AG08395 (cell line): ENCODE measurements at places on chromosomes 12 and 14.

DNA sequence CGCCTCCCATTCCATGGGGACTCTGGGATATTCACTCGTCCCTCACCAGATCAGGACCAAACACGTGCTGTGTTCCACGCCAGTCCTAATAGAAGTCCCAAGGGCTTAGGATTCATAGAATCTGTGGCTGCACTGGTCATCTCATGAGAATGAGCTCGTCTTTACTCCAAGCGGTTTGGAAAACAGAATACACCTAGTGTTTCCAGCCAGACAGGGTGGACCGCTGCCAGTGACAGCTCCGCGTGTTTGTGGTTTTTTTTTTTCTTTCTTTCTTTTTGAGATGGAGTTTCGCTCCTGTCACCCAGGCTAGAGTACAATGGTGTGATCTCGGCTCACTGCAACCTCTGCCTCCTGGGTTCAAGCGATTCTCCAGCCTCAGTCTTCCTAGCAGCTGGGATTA is 75.1 kb downstream of the GLT1D1 start:
- no peak for DNase-seq

- no peak for DNase-seq
Observed at GRCh38 chr12:87280356-87280755, 748.8 kb downstream of the C12orf50 start.

DNA sequence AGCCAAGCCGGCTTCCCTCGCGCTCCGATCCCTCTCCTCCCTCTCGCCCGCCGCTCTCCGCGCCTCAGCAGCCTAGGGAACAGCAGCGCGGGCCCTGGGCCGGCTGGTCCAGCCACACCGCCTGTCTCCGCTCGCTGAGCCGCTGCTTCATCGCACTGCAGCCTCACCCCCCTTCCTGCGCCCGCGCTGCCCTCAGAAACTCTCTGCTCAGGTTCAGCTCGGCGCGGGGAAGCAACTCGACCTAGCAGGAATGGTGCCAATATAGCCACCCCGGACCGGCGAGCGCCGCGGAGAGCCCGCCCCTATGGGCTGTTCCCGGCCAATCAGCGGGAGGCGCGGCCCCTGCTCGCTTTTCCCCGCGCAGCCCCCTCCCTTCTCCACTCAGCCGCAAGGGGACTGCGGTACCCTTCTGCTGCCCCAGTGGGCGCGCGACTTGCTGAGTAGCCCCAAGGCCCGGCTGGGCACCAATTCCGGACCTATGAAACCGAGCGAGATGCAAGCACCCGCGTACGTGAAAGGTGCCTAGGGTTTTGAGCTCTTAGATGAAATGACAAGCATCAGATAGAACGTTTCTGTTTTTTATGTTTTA is at the start of gene ADAMTS20:
Gene ADAMTS20 (minus strand): TSS at position 233 of the 589 bp plus-strand sequence. CDS start 282 bp downstream, outside the sequence.
- DNase-seq, result no peak

- DNase-seq, result no peak
Observed at GRCh38 chr12:15859116-15859515, 23.1 kb upstream of the STRAP start.

DNA sequence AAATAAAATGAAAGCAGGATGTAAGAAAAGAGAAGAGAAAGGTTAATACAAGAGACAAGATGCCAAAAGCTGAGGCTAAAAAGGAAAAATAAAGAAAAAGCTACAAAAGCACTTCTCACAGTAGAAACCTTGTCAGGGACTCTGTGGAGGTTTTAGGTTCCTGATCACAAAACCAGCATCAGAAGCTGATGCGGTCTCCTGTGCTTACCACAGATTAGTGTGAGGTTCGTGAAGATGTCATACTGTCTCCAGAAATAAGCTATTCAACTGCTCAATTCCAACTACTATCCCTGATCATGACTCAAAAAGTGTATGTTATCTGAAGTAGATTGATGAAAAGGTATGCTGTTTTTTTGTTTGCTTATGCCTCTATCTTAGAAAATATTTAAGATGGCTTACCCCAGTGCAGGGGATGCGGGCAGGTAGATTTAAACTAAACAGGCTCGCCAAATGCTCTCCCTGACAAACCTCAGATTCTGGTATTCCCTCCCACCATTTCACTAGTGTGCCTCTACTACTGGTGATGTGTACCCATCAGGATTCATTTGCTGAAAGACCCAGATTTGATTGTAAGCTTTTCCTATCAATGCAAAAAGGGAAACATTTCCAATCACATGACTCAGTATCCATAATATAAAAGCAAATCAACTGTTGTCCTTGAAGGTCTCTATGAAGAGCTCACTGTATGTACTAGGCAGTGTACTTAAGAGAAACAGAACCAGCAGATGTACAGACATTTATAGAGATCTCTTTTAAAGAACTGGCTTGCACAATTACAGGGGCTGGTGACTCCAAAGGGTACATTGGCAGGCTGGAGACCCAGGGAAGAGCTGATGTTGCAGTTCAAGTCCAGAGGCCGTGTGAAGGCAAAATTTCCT is 169.5 kb upstream of the FOXN3 start:
- no peak for DNase-seq

- no peak for DNase-seq
Observed at GRCh38 chr12:46718495-46718894, 107.3 kb downstream of the SLC38A4 start.

DNA sequence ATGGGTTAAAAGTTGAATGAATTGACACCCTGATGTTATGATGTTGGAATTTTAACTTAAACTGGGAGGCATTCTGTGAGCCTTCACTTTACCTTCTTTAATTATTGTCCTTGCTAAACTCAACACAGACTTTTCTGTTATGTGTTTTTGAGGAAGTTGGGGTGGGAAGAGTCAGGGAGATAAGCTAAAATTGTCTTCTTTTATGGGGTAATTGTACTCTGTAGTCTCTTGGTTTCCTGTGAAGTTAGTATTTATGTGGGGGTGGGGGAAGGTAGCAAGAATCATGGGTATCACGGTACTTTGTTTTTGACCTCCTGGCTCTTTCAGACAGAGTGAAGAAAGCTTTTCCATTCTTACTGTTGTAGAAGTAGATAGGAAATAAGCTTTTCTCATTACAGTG is 32.9 kb downstream of the RAB21 start:
- no peak for DNase-seq

GRCh38 chr14:75522224-75522982 is at the start of gene BATF:
BATF (plus strand) TSS chr14:75522469; CDS start chr14:75522683, 214 bp downstream.
- no peak for DNase-seq

GRCh38 chr14:93103392-93104080 is 12.2 kb downstream of the ITPK1 start:
- no peak for DNase-seq

GRCh38 chr14:32050878-32051277 is 26.2 kb upstream of the ARHGAP5 start:
- no peak for DNase-seq

DNA sequence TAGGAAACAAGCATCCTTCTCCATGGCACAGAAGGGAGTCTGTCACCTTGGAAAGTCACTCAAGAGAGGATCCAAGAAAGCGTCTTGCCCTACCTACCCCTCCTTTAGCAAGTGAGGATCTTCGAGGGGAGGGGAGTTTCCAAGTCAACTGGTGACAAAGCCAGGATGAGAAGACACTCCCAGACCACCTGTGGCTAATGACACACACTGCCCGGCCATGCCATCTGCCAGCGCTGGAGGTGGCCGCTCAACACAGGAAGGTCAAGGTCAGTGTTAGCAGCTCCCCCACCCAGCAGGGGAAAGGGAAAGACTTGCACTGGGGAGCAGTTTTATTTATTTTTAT is 41.3 kb downstream of the ELK3 start:
- no peak for DNase-seq

DNA sequence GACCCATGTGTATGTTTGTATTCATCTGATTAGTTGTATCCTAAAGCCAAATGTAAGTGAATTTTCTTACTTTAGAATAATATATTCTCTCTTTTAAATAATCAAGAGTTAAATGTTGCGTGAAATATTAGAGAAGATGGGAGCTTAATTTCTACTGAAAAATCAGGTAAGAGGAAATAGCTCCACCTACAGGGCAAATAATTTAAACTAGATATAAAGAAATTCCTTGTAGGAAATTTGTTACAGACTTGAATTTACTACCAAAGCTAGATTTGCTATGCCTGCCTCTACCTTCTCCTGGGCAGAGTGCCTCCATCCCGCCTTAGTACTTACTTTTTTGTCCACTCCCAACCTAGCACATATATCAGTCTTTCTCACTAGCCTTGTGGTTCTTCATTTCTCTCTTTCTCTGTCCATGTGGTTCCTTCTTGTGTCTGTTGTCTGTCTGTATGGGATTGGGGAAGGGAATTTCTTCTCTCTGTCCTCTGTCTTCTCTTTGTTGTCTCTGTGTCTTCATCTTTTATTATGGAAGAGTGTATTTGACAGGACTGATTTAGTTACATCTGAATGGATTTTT is 44.7 kb downstream of the PALS1 start:
- DNase-seq, result peak; percentile 41

GRCh38 chr12:113845900-113846674 is 120.0 kb downstream of the RBM19 start:
- no peak for DNase-seq

DNA sequence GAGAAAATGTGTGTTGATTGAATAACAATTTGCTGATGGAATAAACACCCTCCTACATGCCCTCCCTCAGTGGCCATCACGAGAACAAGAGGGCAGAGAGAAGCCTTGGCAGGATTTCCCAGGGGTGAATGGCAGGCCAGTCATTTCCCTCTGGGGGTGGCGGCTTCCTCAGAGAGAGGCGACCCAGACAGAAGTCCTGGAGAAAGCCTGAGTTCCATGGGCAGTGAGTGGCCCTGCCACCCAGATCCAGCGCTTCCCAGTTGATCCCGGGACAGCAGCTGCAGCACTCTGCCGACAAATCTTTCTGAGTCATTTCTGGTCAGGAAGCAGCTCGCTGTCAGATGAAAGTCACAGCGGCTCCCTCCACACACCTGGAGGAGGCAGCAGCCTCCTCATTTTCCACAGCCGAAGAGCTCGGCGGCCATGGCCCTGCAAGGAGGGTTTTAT is 123.0 kb downstream of the SCARB1 start:
- no peak for DNase-seq

DNA sequence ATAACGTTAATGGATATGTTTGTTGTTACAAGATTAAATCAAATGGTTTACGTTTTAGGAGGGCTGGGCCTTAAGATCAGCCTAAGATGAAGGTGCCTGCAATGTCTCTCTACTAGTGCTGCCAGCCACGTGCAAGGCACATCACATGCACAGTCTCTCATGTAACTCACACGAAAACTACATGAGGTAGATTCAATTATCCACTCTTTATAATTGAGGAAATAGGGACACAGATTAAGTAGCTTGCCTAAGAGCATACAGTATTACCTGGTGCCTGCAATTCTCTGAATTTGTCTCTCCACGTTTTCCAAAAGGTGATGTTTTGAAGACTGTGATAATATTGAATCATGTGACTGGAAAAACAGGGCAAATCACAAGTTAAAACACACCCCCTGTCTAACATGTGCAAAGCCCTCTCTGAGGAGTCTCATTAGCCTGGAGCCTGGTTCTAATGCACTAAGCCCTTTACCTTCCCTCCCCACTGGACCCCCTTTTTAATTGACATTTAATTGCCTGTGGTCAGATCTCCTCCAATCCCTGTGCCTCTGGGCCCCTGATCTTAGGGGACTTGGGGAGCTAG is 14.6 kb upstream of the ATP2A2 start:
- DNase-seq, result no peak

DNA sequence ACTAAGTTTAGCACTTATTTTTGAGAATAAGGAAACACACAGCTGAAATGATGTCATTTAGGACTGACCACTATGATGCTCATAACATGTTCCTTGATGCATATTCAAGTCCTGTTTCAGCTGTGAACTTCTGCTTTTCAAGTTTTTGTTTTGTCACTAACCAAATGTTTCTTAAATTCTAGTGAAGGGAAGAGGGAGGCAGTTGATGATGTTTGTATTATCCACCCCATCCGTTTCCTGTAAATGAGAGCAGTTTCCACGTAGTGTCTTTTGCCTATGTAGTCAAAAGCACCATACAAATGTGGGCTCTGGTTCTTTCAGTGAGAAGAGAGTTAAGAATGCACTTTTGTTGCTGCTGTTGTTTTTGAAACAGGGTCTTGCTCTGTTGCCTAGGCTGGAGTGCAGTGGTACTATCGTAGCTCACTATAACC is 491.8 kb downstream of the PCNX1 start:
- DNase-seq, result no peak

- no peak for DNase-seq
Observed at GRCh38 chr12:76702946-76703345, 61.0 kb upstream of the ZDHHC17 start.

GRCh38 chr14:25658988-25659387 is 609.0 kb upstream of the STXBP6 start:
- DNase-seq, result no peak

- no peak for DNase-seq
Observed at GRCh38 chr12:115380546-115381120, 696.7 kb upstream of the TBX3 start.

DNA sequence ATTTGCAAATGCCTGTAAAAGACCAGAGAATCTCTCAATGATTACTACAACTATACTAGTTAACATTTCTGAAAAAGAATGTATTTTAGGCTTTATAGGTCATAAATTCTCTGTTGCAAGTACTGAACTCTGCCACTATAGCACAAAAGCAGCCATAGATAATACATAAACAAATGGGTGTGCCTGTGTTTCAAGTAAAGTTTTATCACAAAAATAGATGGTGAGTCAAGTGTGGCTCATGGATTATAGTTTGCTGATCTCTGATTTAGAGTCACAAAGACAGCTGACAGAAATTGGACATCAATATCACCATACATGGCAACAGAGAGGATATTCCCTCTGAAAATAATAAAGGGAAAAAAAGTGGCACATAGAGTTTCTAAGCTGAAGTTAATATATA is 68.1 kb downstream of the FSCB start:
- DNase-seq, result no peak

GRCh38 chr12:87107766-87108165 is 851.6 kb upstream of the MGAT4C start:
- DNase-seq, result no peak

GRCh38 chr12:47614521-47614920 is 91.3 kb downstream of the RPAP3 start:
- no peak for DNase-seq

DNA sequence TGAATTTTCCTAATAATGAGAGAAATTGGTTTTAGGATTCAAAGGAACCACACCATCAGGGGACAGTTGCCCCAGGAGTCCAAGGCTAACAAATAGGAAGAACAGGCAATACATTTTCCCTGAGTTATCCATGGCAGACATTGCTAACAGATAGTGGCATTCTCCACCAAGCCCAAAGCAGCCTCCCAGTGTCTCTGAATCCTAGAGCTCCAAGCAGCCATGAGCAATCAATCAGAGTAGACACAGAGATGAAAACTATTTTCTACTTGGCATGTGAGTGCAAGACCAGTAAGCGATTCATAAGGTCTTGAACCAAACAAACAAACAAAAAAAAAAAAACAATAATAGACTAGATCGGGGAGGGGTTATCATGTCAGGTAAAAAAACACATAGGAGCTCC is 515.7 kb downstream of the MED13L start:
- DNase-seq, result no peak
